Right renal cortex interstitium (tissue), 3 donors: ENCODE measurements at places on chromosomes 11 and 22. TPM values are rescaled to one million over a fixed set of nuclear protein-coding genes. Genes with fewer than 3 reads are reported as not detected.

GRCh38 chr11:123219066-123219690 lies 24.1 kb upstream of the CLMP start:
- DNase-seq = no peak

GRCh38 chr22:48895336-48895735 lies 932.3 kb downstream of the BRD1 start:
- DNase-seq = no peak

- no peak for DNase-seq
Observed at GRCh38 chr22:37276776-37277175, 5.5 kb upstream of the CYTH4 start.

- no peak for DNase-seq
Observed at GRCh38 chr11:90699791-90700400, 477.0 kb upstream of the CHORDC1 start.

GRCh38 chr22:29183971-29184848 lies 21.5 kb upstream of the EMID1 start:
- DNase-seq = no peak

- DNase-seq = no peak
Observed at GRCh38 chr22:27985323-27986275, 66.5 kb upstream of the PITPNB start.

GRCh38 chr11:72562431-72562830 lies 111.8 kb downstream of the PDE2A start:
- no peak for DNase-seq

- DNase-seq = no peak
Observed at GRCh38 chr11:128937480-128937879, 5.2 kb downstream of the TP53AIP1 start.

Gene AIFM3
- polyA plus RNA-seq = 0.97 TPM

Gene TRIM66
- 5.9 TPM for polyA plus RNA-seq
